ENCODE measurements at places on chromosomes 1 and 21. TPM values are rescaled to one million over a fixed set of nuclear protein-coding genes. Genes with fewer than 3 reads are reported as not detected.

Gene ACBD6
- total RNA-seq = 48.5 TPM

Gene TMEM51
- 25.8 TPM for total RNA-seq

Gene ZBED6
- total RNA-seq = 39.8 TPM

DNA sequence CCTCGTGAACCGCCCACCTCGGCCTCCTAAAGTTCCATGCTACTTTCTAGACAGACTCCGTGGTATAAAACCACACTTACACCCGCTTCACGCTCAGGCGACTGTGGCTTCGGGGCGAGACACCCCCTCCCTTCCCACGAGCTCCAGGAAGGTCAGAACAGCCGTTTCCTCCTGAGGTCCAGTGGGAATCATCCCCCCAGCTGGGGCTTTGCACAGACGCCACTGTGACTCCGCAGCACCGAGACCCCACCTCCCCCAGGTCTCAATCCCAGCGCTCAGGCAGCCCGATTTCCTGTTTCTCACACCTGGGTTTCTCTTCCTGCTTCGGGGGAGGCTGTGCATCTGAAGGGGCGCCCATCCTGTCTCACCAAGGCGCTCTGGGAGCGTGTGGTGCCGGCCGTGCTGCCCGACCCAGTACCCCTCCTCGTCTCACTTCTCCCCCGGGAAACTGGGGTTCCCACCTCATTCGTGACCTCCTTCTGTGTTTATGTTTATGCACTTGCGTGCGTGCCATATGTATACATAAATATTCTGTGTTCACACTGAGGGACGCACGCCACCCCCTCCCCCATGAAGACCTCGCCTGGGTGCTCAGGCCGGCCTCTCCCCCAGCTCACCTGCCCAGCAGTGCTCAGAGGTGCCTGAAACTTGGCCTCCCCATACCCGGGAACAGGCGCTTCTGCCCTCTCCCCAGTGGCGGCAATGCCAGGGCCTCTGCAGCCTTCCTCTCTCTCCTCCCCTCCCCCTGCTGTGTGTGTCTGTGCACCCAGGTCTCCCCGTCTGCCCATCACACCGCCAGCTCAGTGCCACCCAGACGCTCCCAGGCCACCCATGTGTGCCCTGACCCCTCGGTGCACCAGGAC lies 14.6 kb downstream of the SLC35E2B start:
- no peak for DNase-seq
- no peaks in the 10 kb centered on the region for H3K36me3 ChIP-seq
- H3K27ac ChIP-seq = no peak overlapping the region

- no peaks in the 10 kb centered on the region for H3K4me1 ChIP-seq
- no peaks in the 10 kb centered on the region for H3K27me3 ChIP-seq
- no peak overlapping the region for H3K27ac ChIP-seq
- H3K4me3 ChIP-seq = no peak overlapping the region
- no peaks in the 10 kb centered on the region for H3K36me3 ChIP-seq
These were observed 16.8 kb downstream of the VPS13D start for GRCh38 chr1:12246584-12246983.

GRCh38 chr1:151846062-151846568 lies 6.5 kb upstream of the C2CD4D start:
- no peak overlapping the region for H3K27ac ChIP-seq
- H3K4me3 ChIP-seq = no peak overlapping the region
- no peaks in the 10 kb centered on the region for H3K4me1 ChIP-seq
- no peaks in the 10 kb centered on the region for H3K36me3 ChIP-seq
- no peaks in the 10 kb centered on the region for H3K27me3 ChIP-seq

DNA sequence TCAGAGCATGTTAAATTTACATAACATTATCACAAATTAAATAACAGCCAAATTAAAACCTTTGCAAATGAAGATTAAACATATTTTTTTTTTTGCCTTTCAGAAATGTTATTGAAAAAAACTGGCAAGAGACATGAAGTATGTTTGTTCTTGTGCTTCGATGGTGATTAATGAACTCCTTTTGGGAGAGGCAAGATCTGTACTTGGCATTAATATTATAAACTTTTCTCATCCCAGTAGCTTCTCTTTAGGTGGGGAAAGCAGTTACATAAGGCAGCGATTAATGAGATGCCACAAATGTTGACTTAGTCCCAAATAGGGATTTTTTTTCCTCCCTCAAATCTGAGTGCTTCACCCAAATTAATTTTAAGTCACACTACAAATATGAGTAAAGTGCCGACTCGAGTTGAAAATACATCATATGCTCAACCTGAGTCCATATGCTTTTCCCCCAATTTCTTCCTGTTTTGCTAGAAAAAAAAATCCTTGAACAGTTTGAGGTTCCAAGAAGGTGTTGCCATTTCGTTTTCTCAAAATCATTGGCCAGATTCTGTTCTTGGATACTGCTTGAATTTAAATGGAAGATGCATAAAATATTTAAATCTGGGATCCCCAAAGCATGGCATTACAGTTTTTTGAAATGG lies 294.5 kb downstream of the VAV3 start:
- no peak for DNase-seq
- H3K36me3 ChIP-seq = no peaks in the 10 kb centered on the region
- H3K4me3 ChIP-seq = no peak overlapping the region

All from Panc1 (cell line).